Activated T-helper 9 cell treated with anti-CD3 and anti-CD28 coated beads, Interleukin-2, amount 50 U/mL, for 16 hours (primary cell): ENCODE measurements at places on chromosomes 5 and 9.

DNA sequence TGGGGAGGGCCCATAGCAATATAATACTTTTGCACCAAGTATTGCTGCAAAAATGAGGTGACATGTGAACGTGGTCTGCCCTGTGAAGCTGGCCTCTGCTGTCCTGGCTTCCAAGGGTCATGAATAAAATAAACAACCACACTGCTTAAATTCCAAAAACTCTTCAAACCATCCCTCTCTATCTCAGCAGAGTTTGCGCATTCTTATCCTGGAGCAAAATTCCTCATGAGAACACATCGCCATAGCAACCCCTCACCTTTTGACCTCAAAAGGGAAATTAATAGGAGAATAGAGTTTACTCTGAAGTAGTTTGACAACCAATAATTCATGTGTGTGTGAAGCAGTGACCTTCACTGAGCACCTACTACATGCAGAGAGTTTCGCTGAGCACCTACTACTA lies 342.9 kb downstream of the SPOCK1 start:
- no peak for DNase-seq

DNA sequence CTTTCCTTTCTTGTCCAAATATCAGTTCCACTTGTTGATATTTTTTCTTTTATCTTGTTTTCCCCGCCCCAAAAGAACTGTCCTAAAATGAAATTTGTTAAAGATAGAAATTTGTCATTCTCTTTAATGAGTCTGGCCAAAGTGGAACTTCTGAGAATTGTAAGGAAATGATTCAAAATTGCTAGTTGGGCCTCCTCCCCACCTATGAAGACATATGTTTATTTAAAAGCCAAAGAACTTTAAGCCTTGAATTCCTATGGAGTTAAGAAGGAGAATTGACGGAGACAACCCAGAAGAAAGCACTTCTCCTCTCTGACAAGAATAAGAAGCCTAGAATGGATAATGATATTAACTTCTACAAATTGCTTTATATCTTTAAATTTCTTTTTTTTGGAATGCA lies 59.1 kb upstream of the ALDH1A1 start:
- no peak for DNase-seq

- no peak for DNase-seq
Observed at GRCh38 chr5:337563-338130, 16.1 kb downstream of the AHRR start.

DNA sequence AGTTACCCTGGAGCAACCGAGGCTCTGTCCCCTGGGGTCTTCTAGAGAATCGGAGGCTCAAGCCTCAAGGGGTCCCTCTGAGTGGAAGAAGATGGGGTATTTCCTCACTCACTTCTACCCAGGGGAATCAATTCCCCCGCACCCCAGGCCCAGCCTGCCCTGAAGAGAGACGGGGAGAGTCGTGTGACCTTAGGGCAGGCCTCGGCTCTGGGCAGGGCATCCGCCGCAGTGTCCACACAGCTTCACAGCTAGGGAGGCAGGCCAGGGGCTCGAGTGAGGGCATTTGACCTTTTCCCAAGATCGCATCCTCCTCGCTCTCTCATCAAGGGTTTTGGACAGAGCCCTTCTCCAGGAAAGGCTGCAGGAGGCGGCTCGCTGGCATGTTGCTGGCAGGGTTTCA lies 57.9 kb upstream of the CNOT6 start:
- DNase-seq, result no peak

- DNase-seq, result no peak
Observed at GRCh38 chr9:75889977-75890471, 449 bp upstream of the PCSK5 start.

DNA sequence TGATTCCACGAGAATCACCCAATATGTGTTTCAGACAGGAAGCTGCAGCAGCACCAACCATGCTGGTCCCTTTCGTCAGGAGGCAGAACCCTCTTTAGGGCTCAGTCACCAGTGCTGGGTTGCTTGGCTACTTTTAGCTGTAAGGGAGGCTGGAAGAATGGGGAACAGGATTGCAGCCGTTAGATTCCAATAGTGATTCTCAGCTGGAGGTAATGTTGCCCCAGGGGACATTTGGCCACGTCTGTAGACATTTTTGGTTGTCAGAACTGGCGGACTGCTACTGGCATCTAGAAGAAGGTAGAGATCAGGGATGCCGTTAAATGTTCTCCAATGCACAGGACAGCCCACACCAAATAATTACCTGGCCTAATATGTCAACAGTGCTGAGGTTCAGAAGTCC lies 81.8 kb downstream of the ANKRD33B start:
- no peak for DNase-seq

- no peak for DNase-seq
Observed at GRCh38 chr5:15261269-15261995, 238.5 kb upstream of the FBXL7 start.

DNA sequence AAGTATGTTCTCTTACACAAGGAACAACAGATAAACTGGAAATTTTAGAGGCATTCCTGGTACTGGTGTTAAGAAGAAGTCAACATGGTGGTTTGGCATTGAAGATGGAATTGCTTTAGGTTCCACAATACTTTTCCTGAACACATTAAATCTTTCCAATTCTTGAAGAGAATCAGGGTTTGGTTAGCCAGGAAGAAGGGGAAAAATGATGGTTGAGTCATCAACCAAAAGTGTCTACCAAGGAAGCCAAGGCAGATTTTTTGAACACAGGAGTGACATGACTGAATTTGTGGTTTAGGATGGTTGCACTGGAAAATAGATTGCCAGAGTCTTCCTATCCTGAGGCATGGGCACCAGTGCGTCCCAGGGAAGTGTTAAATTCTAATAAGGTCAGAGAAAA lies 433.4 kb downstream of the TMEM38B start:
- no peak for DNase-seq

DNA sequence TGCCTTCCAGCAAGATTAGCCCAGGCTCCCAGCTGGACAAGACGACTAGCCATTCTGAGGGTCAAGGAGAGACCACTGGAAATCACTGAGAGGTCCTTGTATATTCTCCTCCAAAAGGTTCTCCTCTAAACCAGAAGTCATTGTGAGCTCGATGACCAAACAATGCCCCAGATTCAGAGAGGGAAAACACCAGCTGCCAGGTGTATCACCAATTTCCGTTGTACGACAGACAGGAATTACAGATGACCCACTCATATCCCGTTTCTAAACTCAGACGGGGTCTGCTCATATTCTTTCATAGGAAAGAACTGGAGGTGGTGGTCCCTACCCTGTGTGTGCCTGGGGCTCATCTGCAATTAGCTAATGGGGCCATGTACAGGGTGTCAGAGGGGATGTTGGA lies 14.2 kb downstream of the FAXDC2 start:
- DNase-seq, result no peak

GRCh38 chr5:42680046-42680445 lies 76.6 kb upstream of the CCDC152 start:
- no peak for DNase-seq

DNA sequence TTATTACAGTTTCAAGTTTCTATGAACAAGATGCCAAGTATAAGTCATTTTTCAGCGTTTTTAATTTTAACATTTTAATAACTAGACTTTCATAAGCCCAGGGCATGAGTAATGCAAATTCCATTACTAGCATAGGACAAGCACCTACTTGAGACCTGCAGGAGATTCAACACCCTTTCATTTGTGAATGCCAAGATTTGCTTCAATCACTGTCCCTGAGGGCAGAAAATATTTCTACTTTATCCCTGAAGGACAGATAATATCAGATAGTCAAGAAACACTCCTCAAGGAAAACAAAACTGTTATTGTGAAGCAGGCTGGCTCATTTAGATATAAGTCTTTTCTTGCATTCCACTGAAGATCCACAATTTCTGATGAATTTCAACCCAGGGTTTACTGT lies 27.7 kb upstream of the ZNF622 start:
- no peak for DNase-seq

GRCh38 chr5:172370648-172371545 lies 83.4 kb downstream of the SH3PXD2B start:
- DNase-seq, result no peak

DNA sequence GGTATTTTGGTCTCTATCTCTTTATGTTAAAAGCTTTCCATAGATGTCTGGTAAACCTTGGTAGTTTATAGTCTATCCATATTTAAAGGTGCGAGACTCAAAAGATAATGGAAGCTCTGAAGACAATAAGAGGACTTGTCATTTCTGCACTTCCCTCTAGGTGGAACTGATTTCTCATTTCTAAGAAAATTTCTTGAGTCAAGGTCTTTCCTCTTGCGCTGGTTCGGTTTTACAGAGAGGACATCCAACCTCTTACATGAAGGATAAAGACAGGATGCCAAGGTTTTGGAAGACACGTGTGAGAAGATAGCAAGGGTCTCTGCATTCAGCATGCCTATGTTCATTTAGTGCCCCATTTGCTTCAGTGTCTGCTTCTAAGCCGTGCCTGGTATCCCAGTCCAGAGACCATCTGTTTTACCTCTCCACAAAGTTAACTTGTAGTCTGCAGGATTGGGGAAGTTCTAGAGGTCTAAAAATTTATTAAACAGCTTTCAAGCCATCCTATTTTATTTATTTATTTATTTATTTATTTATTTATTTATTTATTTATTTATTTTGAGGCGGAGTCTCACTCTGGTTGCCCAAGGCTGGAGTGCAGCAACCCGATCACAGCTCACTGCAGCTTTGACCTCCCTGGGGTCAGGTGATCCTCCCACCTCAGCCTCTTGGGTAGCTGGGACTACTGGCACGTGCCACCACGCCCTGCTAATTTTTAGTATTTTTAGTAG lies 41.6 kb downstream of the KIAA1191 start:
- no peak for DNase-seq

DNA sequence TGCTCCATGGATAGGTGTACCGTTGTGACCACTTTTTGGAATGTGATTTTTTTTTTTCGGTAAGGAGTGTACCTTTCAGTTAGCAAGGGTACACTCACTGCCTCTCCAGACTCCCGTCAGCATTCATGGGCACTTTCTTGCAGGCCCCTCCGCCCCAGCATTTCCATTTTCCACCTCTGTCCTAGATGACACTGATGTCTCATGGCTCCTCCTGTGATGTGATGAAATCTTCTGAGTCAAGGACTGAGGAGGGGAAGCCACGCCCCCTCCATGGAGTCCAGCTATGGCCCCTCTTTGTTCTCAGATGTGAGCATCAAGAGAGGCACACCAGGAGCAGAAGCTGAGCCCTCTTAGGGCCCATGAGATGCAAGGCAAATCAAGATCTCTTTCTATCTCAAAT lies 61.8 kb downstream of the CTSL start:
- DNase-seq, result no peak

- no peak for DNase-seq
Observed at GRCh38 chr5:12330381-12330780, 426.1 kb upstream of the CTNND2 start.

DNA sequence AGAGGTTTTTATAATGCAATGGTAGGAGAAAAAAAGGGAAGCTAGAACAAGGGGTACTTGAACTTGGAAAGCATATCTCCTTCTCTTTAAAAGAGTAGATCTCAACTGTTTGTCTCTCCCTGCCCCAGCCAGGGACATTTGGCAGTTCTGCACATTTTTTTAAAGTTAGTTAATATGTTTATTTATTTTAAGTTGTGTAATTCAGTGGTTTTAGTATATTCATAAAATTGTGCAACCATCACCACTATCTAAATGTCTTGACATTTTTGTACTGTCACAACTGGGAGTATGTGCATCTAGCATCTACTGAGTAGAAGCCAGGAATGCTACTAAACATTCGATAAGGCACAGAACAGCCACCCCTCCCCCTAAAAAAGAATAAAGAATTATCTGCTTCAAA lies 103.5 kb upstream of the DPYSL3 start:
- no peak for DNase-seq
